CD8-positive, alpha-beta T cell (primary cell): ENCODE measurements at places on chromosomes 6 and 20. TPM values are rescaled to one million over a fixed set of nuclear protein-coding genes. Genes with fewer than 3 reads are reported as not detected.

The C20orf202 gene
- total RNA-seq = not detected

The RIPPLY2 gene
- not detected for total RNA-seq

The PSORS1C2 gene
- total RNA-seq = not detected

- peak; percentile 20 for DNase-seq
Measured at GRCh38 chr6:107132330-107132954, 17.1 kb upstream of the BEND3 start.

DNA sequence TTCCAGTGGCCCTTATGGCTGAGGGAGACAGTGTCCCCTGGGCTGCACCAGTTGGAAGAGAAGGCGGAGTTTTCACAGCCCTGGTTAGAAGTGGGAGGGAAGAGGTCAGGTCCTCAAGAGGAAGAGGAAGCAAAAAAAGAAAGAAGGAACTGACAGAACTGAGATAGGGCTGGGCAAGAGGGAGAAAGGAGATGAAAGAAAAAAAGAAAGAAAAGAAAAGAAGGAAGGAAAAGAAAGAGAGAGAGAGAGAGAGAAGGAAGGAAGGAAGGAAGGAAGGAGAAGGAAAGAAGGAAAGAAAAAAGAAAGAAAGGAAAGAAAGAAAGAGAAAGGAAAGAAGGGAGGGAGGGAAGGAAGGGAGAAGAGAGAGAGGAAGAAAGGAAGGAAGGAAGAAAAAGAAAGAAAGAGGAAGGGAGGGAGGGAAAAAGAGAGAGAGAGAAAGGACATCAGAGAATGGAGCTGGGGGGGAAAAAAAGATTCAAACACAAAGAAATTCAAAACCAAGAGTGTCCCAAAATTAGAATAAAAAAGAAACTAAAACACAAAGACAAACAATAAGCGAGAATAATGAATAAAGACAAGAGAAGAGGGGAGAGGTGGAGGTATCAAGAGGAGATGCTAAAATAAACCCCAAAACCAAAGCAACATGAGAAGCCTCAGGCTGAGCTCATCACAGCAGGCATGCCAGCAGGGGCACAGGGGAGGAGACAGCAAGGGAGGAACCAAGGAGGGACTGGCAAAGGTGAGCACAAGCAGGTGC lies 5.3 kb upstream of the FUCA2 start:
- DNase-seq = no peak

GRCh38 chr6:41758641-41759035 lies 11.4 kb upstream of the PGC start:
- DNase-seq = no peak

DNA sequence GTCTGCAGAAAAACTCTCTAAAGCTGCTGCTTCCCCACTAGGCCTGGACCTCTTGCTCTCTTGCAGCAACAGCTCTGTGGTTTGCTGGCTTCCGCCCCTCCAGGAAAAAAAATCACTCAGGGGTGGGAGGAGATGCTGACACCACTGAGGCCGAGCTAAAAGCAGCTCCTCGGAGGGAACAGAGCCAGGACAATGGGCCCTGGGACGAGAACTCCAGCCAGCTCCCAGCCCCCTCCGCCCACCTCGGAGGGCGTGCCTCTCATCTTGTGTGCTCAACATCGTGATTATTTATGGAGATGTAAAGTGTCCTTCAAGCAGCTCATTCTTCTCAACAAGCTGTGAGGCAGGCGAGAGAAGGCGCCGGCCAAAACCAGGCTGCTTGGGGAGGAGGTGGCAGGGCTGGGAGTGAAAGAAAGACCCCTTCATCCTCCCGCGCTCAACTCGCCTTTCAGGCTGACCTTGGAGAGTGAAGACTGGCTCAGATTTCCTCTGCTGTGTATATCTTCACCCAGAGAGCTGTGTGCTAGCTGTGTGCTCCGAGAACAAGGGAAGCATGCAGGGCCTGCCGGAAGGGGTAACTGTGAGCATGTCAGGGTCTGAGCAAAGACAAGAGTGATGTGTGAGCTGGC lies 53.5 kb upstream of the LRFN2 start:
- DNase-seq = peak; percentile 33

DNA sequence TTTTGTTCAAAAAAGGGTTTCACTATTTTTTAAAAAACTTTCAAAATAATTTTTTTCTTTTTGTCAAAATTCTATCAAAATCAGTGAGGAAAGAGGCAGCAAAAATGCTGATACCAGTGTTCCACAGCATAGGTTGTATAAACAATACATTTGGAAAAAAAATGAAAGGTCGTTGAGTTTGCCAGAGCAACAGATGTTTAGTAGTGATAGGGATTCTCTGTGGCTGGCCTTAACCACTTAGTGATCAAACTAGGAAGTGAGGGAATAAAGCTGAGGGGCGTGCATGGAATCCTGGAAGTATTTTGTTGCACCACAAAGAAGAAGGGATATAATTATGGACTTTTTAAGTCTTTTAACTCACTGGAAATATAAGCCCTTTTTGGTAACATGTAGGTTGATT lies 555.3 kb upstream of the CHD6 start:
- no peak for DNase-seq

- no peak for DNase-seq
Measured at GRCh38 chr20:34629342-34629741, 47.5 kb downstream of the PIGU start.

DNA sequence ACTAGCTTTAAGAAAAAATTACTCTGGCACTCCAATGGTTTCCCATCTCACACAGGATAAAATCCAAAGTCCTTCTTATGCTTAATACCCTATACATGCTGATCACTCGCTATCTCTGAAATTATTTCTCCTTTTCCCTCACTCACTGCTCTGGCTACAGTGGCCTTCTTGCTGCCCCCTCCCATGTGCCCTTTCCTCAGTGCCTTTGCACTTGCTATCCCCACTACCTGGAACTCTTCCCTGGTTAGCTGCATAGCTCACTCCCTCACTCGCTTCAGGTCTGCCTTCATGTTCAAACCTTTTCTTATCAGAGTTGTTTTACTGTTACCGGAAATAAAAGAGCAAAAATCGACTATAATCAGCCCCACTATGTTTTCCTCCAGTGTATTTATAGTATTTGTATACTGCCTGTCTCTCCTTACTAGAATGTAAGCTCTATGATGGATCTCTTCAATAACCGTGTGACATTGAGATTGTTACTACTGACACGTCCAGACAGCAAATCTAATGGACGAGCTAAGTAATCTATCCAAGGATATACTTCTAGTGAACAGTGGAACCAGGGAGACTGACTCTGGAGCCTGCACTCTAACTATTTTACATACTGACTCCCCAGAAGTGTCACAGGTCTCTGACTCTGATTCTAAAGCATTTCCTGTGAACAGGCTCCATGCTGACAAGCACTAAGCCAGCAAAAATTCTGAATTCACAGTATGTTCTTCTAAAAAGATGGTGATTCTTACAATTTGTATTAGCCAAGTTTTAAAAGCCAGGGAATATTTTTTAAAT lies 25.1 kb downstream of the FKBP5 start:
- no peak for DNase-seq

DNA sequence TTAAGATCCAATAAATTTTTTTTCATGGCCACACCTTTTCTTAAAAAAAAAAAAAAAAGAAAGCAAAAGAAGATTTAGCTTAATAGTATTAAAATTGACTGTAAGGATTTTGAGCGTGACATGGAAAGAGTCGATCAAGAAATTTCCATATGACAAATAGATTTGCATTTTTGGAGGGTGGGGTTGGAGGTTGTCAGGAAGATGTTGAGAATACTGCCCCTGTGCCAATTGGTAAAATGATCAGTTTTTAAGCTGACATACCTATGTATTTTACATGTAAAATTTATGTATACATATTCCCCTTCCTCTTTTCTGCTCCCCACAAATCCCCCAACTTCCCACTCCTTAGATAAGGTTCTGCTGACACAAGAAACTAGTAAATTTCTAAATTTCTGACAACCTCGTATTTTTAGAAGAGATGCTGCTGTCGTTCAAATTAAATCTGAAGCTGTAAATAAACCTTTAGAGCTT lies 520.9 kb downstream of the CD83 start:
- no peak for DNase-seq
